ENCODE measurements at places on chromosomes 2 and 18. TPM values are rescaled to one million over a fixed set of nuclear protein-coding genes. Genes with fewer than 3 reads are reported as not detected.

CDH2 gene
- not detected for total RNA-seq

GRCh38 chr2:101692766-101693165 lies 4.7 kb upstream of the MAP4K4 start:
- no peak for DNase-seq

DNA sequence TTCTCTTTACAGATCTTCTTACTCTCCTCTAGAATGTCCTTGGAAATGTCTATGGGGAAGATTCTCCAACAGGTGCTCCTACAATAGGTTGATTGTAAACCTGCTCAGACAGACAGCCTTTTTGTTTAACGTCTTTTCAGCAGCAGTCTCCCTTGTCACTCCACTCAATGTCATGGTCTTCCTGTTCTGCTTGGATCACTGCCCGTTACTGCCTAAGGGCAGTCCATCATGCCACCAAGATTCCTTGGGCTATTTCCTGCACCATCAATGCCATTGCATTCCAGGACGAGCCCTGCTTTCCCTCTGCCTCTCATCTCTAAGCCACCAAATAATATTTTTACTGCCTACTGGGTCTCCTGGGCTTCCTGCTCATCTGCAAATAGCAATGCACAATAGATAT lies 97.4 kb upstream of the GALNT5 start:
- DNase-seq: no peak

DNA sequence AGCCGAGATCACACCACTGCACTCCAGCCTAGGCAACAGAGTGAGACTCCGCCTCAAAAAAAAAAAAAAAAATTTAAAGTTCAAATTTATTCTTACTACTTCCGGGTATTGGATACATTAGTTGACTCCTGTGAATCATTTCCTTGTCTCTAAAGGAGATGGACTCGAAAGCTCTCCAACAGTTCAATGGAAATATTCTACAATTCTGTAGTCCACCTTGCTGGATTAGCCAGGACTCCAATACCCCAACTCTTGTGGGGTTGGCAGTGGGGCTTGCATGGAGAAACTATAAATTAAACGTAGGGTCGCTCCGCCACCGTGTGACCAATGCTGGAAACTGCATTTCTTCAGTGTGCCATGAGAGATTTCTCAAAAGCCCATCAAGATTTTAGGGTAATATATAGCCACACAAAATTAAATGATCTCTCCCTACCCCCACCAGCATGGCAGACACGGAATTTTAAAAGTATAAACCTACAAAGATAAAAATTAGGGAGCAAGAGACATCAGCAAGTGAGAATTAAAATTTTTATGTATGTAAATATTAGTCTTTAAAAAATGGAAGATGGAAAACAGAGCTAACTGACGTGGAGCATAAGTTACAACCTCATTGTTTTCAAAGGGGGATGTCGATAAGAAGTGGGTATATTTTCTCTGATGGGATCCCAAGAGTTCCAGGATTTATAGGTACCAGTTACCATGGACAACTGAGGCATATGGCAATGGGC lies 27.8 kb upstream of the GAREM2 start:
- peak; percentile 82 for DNase-seq

DNA sequence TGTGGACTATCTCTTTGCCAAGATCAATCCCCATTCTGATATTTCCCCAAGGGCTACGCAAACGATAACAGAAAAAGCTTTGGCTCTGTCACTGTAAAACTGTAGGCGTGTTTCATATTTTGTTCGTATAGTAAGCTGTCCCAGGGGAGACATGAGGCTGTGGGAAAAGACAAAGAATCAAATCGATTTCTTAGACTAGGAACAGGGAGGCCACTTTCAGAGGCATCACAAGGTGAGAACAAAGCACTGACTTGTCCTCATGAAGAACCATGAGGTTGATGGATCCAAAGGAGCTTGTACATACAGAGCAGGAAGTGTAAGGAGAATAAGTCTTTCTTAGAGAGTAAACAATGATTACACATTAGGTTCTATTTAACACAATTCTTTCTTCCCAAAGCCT lies 255.7 kb downstream of the HNMT start:
- no peak for DNase-seq

DNA sequence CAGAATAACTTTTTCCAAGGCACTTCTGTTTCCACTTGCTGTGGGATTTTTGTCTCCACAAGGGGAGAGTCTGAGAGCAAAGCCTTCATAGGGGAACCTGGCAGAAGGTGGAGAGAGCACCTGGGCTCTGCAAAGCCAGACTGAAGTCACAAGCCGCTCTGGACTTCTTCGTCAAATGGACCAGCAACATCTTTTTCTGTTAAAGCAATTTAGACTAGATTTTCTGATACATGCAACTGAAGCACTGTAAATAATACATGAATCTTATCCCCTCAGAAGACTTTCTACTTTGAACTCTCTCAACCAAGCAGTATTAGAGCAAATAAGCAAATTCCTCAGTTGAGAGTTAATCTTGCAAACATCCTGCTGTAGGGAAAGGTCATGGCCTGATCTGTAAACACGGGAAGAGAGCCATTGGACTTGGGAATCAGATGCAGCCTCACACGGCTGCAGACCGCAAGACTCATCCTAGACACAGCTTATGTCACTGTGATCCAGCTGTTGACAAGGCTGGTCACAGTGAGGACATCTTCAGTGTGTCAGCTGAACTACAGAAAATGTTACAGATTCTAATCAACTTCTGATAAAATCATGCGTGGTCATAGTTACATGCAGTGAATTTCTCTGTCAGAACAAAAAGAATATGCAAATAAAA lies 3.2 kb downstream of the SH3YL1 start:
- no peak for DNase-seq

DNA sequence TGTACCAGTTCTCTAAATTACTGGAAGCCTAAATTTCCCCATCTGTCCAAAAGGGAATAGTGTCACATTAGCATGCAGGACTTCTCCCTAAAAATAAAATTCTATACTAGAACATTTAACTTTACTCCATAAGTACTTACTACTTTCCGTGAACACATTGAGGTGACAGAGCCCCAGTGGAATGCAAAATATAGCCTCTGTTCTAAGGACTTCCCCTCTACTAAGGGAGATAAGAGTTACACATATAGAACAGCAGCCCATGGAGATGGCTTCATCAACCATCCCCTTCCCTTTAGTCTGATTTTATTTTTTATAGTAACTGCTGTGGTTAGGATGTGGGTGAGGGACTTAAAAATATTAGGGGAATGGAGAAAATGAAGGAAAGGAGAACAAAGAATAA lies 68.9 kb upstream of the STPG4 start:
- DNase-seq: no peak

GRCh38 chr2:200477667-200478131 lies 32.2 kb downstream of the KCTD18 start:
- DNase-seq: no peak

DNA sequence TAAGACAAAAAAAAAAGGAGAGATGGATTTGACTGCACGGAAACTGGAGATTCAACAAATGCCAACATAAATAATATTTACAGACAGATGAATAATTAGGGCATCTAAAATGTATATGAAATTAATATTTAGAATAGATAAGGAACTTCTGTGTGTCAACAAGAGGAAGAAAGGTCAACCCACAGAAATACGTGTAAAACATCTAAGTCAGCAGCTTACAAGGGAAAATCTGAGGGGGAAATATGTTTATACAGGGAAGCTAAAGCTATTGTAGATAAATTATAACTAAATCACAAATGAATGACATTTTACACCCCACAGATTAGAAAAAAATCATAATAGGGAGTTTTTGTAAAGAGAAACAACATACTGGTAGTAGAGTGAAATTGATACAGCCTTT lies 159.9 kb downstream of the PIEZO2 start:
- no peak for DNase-seq

DNA sequence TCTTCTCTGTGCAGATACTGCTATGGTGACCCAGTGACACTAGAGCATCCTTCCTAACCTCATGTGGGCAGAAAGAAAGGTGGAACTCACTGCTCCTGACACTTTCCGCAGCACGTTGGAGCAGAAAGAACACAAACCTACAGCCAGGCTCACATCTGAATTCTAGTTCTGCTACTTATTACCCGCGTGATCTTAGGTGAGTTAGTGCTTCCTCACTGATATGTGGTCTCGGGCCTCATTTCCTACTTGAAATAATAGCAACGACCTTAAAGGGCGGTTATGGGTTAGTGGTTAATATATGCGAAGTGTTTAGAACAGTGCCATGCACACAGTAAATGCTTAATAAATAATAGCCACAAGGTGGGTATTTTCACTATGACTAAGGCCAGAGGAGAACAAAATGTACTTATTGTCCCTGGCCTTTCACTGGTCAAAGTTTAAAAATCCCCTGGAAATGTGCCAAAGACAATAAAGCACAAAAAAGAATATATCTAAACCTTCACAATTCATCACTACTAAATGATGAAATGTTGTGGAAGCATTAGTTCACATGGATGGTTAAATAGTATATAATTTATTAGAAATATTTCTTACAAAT lies 66.6 kb downstream of the MYOM1 start:
- no peak for DNase-seq

DNA sequence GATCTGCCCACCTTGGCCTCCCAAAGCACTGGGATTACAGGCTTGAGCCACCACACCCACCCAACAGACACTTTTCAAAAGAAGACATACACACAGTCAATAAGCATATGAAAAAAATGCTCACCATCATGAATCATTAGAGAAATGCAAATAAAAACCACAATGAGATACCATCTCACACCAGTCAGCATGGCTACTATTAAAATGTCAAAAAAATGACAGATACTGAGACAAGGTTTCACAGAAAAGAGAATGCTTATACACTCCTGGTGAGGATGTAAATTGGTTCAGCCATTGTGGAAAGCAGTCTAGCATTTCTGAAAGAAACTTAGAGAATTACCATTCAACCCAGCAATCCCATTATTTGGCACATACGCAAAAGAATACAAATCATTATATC lies 1947.2 kb downstream of the SUCLG1 start:
- no peak for DNase-seq

Measured in activated naive CD4-positive, alpha-beta T cell treated with anti-CD3 and anti-CD28 coated beads for 36 hours (primary cell).